OCI-M1 (cell line): ENCODE measurements at places on chromosomes 7 and 10.

DNA sequence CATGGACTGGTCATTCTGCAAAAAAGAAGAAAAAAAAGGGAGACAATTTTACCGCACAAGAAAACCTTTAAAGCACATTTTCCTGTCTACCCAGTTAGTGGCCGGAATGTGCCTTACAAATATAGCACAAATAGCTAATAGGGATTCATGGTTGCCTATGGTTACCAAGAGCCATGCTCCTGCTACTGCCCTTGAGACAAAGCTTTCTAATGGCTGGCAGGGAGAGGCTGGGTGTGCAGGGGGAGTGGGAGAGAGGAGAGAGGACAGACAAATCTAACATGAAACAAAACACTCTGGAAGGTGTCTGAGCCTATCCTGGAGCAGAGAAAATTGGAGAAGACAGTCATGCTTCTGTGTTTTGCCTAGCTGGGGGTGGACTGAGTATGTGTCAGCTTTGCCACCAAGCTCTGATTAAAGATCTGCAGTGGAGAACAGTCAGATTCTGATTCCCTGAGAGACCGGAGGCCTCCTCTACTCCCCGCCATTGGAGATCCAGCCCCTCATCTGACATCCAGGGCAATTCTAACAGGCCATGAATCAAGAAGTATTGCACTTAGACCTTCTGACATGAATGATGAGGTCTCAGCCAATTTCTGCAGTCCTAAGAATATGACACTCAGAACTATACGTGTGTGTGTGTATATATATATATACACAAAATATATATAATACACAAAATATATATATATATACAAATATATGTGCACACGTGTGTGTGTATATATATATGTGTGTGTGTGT, 80.2 kb downstream of the PRTFDC1 start:
- no peak for DNase-seq

DNA sequence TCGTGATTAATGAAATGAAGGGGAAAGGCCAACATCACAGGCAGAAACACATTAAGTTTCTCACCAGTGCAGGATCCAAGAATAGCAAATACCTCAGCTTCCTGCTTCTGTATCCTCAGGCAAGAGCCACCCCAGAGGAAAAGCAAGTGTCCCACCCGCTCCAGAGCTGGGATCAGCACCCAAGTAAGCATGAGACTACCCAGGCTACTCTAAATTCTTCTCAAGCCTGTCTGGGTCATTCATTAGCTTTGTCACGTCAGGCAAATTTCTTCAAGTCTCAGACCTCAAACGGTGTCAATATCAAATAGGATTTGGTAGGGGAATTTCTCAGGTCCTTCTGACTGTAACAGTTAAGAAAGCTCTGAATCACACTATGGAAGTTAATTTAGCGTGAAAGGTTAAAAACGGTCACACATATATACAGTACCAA, 59.0 kb downstream of the GNA12 start:
- no peak for DNase-seq

- DNase-seq = peak; percentile 33
Measured at GRCh38 chr7:85004402-85004801, 182.5 kb downstream of the SEMA3D start.

- DNase-seq = no peak
Measured at GRCh38 chr10:128018236-128018635, 108.0 kb downstream of the MKI67 start.

DNA sequence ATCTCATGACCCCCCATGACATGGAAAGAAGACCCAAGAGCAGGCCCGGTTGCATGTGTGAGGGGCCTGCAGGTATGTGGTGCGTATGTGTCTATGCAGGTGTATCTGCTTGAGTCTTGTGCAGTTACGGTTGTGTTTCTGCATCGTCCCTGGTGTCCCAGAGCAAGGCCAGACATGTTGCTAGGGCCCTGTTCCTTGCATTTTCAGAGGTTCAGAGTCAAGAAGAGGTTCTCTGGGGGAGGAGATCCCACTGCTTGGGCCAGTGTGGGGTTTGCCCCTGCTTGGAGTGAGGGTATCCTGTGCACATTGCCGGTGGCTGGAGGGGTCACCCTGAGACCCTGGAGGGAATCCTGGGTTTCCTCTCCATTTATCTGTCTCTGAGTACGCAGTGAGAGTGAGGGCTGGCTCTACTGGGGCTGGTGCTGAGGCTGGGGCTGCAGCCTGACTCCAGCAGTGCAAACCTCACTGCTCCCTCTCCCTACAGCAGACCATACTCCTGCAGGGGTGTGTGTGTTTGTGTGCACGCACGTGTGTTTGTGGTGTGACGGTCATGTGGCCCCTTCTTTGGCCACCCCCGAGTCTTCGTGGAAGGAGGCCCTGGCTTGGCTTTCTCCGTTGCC, 4.1 kb downstream of the TRIM8 start:
- DNase-seq = no peak

DNA sequence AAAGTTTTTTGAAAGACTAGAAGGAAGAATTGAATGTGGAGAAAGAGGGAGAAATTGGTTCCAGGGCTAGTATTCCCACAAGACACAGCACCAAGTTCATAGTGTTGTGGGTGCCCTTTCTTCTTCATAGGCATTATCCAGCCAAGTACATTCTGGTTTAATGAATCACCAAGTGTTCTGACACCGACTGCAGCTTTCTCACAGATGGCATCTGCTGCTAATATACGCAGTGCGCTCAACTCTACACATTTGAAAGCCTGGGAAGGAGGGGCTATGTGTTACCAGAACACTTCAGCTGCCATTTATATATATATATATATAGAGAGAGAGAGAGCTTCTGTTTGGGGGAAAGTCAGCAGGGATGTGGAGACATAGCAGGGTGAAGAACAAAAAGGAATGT, 1168.4 kb downstream of the GATA3 start:
- DNase-seq = no peak

DNA sequence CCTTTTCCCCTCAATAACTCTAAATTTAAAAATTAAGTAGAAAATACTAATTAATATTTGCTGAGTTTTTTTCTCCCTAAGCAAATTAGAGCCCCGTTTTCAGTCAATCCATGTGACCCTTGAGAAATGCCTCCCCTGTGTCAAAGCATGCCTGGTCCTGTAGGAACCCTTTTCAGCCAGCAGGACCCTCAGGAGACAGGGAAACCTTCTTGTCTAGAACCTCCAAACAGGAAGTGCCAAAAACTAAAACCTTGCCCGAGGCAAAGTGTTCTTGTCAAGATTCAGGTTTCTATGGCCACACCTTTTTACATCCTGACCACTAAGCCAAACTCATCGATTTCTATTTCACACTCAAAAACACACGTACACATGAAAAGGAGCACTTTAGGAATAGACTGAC, 60.1 kb upstream of the NFE2L3 start:
- DNase-seq = peak; percentile 11

DNA sequence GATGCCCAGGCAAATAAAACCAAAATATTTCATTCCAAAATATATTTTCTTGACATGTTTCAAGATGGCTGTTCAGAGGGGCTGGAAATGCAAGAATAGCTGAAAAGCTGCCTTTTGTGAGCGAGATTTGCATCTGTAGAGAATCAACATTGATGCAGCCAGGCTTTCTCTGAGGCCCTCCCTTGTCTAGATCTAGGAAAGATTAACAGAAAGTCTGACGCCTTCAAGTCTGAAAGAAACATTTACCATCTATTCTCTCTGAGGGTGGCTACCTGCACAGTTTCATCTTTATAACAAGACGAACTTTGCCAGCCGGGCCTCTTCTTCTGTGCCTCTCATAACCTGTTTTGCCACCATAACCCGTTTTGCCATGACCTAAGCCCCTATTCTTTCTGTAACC, 170.2 kb downstream of the AKR1D1 start:
- DNase-seq = no peak

DNA sequence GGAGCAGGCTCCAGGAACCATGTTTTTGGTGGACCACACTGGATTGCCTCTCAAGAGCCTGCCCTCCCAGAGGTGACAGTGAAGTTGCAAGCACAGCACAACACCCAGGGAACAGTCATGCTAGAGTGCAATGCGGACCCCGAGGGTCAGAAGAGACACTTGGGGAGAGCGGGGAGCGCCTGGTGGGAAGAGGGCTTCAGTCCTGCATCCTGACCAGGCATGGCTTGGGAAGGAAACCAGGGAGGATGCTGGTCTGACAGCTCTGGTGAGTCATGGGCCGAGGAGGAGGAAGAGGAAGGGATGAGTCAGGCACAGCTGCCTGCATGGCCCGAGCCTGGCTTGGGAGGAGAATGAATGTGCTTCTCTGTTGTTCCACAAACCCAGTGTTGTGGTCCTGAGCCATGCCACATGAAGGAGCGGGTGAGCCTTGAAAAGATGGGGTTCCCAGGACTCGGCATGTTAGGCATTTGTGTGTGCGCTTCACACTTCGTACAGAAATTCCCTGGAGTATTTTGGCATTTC, 29.5 kb upstream of the ANKRD2 start:
- DNase-seq = peak; percentile 64

DNA sequence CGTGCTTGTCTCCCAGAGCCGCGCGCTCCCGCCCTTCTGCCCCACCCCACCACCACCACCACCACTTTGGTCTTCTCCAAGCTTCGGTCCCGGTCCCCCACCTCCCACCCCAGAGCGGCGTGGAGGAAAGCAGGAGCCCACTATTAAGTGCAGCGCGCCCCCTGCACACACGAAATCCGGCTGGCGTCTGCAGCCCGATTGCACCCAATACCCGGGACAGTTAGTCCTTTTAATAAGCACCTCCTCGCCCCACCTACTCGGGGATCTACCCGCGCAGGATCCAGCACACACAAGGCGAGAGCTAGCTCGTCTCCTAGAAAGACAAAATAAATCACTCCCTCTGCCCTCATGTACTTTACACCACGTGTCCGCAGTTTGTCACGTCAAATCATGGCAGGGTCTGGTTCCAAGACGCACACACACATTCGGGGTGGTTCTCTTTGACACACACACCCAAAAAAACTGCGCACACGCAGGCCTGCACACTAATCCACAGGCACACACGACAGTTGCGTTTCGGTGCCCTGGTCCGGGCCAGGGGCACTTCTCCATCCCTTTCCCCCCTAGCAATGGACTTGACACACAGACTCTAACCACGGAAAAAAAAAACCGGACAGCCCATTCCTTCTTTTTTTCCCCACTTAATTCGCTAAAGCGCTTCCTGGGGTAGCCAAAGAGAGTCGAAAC, 1.6 kb downstream of the SFMBT2 start:
- no peak for DNase-seq

DNA sequence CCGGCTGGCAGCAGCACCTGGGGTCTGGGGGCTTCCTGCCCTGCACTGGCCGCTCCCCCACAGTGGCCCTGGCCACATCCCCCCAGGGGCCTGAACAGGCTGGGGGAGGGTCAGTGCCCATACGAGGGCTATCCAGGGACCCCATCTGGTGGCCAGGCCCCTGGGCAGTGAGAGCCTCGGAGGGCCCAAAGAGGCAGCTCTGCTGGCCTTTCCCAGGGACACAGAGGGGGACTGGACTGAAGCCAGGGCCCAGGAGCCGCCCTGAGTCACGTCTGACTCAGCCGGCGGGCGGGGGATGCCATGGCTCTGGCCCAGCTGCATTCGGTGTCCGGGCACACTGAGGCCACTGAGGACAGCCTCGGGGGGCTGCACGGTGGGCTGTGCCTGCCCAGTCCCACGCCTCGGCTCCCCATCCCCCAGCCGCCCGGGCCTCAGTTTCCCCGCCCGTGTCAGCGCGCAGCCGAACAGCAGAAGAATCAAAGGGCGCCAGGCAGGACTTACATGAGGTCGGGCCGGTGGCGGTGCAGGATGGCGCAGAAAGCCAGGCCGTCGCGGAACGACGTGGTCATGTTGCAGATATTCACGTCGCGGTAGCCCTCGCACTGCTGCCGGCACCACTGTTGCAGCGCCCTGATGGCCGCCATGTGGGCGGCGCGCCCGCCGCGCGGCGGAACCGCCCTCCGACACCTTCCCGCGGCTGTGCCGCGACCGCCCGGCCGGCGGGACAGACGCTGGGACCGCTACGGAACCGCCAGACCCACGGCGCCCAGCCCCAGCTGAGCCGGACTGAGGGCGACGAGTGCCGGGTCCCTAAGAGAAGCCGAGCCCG, at the start of gene MICALL2:
TSS of gene MICALL2 (minus strand) at position 788 of the 829 bp plus-strand sequence. CDS start at position 644, 144 bp downstream.
- peak; percentile 60 for DNase-seq

DNA sequence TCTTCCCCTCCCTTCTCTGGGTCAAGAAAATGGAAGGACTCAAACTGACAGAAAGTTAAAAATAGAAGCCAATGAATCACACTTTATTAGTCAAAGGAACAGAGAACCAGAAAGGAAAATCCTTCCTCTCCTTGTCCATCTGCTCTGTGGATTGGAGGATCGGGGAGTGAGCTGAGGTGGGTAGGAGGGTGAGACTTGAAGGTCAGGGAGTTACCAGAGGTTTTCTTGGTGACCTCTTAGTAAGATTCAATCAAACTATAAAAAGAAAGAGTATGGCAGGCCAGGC, 12.2 kb downstream of the TLX1 start:
- DNase-seq = no peak

DNA sequence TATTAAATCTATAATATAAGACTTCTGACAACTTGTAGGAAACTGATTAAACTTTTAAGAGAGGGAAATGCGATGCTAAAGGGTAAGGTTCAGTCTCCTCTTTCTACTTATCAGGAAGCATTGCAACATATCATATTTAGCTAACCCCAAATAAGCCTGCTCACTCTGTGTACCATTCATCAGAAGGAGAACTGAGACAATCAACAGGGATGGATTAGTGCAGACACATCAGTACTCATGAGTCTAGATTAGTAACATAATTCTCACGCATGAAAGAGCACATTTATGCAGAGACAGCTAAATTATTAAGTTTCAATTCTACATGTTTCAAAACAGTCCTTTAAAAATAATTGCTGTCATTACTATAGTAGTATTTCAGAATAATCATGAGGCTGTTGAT, 354.2 kb upstream of the ZWINT start:
- DNase-seq = no peak

GRCh38 chr7:128833148-128833945, 3.1 kb downstream of the FLNC start:
- peak; percentile 19 for DNase-seq

DNA sequence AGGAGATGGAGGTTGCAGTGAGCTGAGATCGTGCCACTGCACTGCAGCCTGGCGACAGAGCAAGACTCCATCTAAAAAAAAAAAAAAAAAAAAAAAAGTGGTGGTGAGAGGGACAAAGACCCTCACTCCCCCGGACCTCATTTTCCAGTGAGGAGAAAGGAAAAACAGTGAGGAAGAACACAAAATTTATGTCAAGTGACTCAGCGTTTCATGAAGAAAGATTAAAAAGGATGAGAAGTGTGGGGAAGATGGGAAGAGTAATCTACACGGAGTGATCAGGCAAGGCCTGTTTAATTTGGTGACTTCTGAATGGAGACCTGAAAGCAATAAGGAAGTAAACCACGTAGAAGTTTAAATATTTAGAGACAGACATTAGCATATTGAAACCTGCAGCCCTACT, 7.0 kb downstream of the NUDT5 start:
- DNase-seq = no peak

- DNase-seq = peak; percentile 81
Measured at GRCh38 chr7:95478272-95479037, 7.3 kb upstream of the ASB4 start.

DNA sequence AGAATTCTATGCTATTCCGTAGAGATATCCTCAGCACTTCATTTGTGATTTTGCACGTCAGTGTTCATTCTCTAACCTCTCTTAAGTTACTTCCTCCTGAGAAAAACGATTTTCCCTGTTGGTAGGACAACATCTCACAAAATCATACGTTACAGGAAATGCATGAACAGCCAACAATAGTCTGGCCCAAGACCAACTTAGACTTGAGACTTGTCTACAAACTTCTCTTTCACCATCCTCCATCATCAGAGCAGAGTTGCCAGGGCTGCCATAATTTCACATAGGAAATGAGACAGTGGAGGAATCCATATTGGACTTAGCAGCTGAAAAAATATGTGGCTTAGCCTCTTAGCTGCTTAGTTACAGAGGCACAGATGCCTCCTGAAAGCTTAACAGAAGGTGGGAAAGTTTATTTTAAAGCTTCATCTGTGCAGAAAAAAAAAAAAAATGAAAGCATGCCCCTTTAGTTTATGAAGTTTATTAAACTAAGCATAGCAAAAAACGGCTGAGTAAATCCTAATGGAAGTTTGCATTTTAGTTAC, 222.5 kb upstream of the CACNA2D1 start:
- DNase-seq = no peak
